SHP77 treated with DMSO at 0.1 percent for 48 hours (cell line): ENCODE measurements at places on chromosomes 7 and 10.

- DNase-seq, result no peak
Observed at GRCh38 chr7:150983893-150984368, 5.8 kb upstream of the KCNH2 start.

DNA sequence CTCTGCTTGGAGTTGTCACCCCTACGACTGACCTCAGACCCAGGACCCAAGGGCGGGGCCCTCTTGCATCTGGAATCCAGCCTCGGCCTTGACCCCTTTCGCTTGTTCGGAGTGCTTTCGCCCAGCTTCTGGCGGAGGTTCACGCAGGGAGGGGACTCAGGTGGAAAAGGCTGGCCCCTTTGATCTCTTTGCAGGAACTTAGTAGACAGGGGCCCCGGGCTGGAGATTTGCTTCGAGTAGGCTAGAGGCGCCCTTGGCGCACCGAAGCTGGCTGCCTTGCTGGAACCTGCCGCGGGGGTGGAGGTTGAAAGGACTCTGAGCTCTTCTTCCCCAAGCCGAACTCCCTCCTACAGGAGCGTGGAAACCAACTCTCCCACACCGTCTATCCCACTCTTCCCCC lies 255.1 kb downstream of the OTUD1 start:
- DNase-seq, result no peak

- DNase-seq, result no peak
Observed at GRCh38 chr10:117218654-117219053, 21.4 kb downstream of the KCNK18 start.

- DNase-seq, result no peak
Observed at GRCh38 chr7:112540839-112541577, 60.2 kb downstream of the LSMEM1 start.

- DNase-seq, result no peak
Observed at GRCh38 chr10:68184546-68184945, 47.4 kb downstream of the ATOH7 start.

- no peak for DNase-seq
Observed at GRCh38 chr7:150400008-150400787, 21.1 kb downstream of the ZNF775 start.

- no peak for DNase-seq
Observed at GRCh38 chr10:132497063-132497680, 40.4 kb upstream of the INPP5A start.

GRCh38 chr10:116203661-116204060 lies 69.3 kb downstream of the GFRA1 start:
- DNase-seq, result no peak

DNA sequence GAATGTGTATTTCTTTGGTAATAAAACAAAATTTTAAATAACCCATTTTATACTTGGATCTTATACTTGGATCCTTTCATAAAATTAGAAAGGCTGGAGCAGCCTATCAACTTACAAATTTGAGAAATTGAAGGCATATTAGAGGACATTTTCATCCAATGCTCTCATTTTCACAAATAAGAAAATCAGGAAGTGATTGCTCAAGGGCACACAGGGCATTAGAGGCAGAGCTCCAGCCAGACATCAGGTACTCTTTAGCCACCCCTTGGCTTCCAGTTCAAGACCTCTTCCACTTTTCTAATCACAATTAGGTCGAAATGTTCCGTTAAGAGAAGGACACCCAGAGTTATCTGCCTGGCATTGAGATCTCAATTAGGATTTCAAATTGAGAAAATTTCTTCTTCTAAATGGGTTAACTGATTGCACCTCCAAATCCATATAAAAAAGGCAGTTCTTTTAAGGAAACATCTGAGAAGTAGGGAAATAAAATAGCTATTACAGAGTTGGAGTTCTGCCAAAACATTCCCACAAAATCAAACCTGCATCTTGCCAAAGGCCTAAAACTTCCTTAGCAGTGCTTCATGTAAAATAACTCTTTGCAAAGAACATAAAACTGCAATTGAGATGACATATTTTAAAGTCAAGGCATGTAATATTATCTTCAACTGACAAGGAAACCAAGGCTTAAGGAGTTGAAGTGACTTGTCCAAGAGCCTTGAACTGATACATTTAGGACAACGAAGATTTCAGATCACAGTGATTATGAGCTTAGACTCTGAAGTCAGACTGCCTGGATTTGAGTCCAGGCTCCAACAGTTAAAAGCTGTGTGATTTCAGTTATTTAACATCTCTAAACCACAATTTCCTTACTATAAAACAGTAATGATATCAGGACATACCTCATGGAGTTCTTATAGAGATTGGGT lies 2.4 kb downstream of the ACTA2 start:
- no peak for DNase-seq

GRCh38 chr10:49611166-49611815 lies 1.2 kb downstream of the SLC18A3 start:
- no peak for DNase-seq

GRCh38 chr7:50331564-50332208 lies 27.2 kb downstream of the IKZF1 start:
- DNase-seq, result no peak

- DNase-seq, result no peak
Observed at GRCh38 chr10:72812753-72813430, 80.6 kb upstream of the OIT3 start.

GRCh38 chr10:33734393-33735155 lies 400.1 kb upstream of the NRP1 start:
- DNase-seq, result no peak

DNA sequence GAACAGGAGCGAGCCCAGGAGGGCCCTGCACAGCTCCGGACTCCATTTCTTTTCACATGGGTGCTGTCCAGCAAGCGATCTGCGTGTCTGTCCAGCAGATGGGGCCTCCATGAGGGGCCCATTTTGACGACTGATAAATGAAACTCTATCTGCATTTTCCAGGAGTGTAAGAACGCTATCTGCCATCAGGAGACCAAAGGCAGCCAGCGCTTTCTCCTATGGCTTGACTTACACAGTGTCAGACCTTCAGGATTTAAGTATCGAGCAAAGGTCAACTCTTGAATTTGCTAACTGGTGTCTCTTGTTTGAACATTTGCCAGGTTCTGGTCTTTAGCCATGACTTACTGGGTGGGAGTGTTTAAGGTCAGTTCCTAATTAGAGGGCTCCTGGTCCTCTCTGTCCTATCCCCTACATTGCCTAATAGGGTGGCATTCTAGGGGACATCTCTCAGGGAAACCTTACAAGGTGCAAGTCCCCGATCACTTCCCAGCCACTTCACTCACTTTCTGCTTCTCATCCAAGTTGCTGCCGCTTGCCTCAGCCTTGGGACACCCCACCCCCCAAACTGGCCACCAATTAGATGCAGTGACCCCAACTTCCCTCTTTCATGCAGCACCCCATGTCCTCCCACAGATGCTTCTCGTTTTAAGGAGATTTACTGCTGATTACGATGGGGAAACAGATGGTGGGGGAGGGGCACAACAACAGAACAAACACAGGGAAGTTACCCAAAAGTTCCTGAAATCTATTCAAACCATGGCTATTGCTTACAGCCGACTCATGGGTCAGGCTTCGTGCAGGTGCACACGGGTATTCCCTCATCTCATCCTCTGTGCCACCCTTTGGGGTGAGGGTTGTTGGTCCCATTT lies 20.0 kb downstream of the VSIR start:
- no peak for DNase-seq

DNA sequence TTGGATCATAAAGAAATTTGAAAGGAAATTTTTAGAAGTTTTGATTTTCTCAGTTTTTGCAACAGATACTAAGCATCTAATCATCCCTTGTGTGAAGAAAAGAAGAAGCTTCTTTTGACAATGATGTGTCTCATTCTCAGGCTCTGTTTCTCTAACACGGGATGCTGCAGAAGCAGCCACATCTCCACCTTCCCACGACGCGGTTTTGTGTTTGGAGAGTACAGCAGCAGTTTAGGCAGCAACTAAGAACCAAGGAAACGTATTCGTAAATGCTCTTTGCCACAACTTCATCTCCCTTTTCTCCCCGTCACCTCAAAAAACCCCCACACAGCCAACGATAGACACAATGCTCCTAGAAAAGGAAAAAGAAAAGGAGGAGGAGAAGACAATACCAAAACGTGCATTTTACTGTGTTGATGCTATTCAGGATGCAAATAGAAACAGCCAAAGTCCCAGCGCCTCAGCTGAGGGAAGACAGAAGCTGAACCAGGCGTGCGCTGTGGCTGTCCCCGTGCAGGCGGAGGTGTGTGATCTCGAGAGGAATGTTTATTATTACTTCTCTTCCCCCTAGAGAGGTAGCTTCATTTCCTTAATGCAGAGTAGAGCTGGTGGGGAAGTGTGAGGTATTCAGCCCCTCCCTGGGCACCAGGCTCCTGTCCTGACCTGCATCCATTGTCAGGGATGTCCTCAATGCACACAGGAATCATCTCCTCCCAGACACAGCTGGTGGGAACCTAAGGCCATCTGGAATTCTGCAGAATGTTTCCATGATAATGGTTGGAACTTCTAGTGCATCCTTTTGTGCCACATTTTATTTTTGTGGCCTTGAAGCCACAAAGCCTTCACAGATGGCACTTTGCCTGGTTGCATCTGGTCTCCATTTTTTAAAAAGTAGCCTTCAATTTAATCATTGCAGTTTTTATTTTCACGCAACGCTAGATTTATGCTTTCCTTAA lies 174.6 kb upstream of the KLF6 start:
- DNase-seq, result no peak

GRCh38 chr7:77284005-77284404 lies 84.4 kb upstream of the FGL2 start:
- no peak for DNase-seq

DNA sequence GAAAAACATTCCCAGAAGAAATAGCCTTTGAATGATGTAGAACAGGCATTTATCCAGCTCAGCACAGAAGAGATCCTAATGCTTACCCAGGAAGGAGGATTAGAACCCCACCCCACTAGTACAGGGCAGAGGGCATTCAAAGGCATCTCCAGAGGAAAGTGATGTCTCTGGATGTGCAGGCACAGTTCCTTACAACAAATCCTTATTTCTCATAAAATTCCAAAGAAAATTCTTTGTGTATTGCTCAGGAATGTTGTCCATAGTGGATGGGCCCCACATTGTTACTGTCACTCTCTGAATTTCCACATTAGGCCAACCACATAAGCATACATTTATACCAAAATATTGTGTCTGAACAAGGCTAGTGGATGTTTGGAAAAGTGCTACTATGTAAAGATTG lies 243.0 kb downstream of the ADRA2A start:
- no peak for DNase-seq

DNA sequence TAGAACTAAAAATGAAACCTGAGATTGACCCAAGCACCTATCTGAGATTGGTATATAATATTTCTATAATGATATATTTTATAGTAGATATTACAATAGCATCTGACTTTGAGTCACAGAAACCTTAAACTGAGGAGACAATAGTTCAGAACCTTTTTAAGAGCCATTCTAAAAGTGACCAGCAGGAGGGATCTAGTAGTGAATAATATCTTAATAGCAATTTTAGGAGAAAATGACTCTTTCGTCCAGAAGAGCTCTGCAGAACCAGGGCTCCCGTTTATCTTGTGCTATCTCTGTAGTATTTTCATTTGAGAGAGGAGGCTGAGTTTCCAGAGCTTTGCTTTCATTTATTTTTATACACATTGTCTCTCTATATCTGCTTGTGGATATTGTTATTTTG lies 68.1 kb downstream of the PODXL start:
- DNase-seq, result no peak

DNA sequence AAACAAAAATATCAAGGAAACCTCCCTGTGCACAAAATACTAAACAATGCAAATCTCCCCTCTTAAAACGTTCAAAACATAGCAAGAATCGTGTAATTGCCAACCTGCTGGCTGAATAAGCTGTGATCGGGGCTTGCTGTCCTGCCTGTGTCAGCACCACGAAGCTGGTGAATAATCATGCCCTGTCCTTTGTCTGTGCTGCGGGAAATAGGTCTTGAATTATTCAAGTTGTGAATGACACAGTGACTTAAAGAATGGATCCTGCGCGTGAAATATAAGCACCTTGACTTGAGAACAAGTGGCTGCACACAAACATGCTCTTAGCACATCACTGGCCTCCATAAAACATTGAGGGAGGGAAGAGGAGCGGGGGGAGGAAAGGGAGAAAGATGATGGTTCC lies 130.2 kb downstream of the OAT start:
- no peak for DNase-seq

GRCh38 chr10:110402077-110402416 lies 95.7 kb upstream of the DUSP5 start:
- DNase-seq, result no peak

GRCh38 chr10:133247681-133248333 lies 10.2 kb downstream of the VENTX start:
- DNase-seq, result no peak

- DNase-seq, result no peak
Observed at GRCh38 chr10:32923849-32924248, 34.2 kb downstream of the ITGB1 start.

DNA sequence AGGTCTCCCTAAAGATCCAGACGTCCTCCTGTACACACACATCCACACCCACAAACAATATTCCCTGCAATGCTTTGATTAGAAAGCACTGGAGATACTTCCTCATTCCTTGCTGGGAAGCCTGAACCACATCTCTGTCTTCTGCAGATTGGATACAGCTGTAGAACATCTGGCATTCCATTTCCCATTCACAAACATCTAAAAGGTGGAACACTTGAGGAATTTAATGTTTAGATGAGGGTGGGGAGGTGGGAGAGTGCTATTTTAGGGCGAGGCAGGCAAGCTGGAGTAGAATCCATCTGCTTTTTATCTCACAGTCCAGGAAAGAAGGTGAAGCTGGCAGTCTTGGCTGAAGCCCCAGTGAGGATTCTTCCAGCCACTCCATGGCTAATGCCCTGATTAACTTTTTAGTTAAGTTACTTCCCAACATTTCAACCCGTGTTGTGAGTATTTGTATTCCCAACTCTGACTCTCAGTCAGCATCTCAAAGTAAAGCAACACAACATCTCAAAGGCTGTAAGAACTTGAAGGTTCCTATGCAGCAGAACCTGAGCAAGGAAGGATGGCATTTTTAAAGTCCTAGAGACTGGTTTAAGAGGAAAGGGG lies 46.1 kb downstream of the CYTH3 start:
- no peak for DNase-seq

DNA sequence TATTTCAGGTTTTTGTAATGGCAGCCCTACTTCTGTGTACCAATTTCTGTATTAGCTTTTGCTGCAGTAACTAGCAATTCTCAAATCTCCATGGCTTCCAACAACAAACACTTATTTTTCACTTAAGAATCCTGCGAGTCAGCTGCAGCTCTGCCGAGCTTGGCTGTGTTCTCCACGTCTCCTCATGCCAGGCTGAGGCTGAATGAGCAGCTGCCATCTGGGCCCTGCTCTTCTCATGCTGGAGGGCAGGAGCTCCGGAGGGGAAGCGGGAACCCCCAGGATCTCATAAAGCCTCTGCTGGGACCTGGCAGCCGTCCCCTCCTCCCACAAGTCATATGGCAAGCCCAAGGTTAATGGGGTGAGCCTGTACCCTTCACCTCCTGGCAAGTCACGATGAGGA lies 591.1 kb downstream of the SDK1 start:
- DNase-seq, result no peak

GRCh38 chr10:86284355-86285105 lies 82.1 kb downstream of the GRID1 start:
- no peak for DNase-seq

- peak; percentile 4 for DNase-seq
Observed at GRCh38 chr7:114081606-114082425, 163.0 kb upstream of the PPP1R3A start.
